ENCODE measurements at places on chromosomes 13 and 19. TPM values are rescaled to one million over a fixed set of nuclear protein-coding genes. Genes with fewer than 3 reads are reported as not detected.

GRCh38 chr13:49759503-49759902 is 33.0 kb downstream of the KPNA3 start:
- no peak for DNase-seq

The MIR17HG gene
- total RNA-seq = 4.1 TPM

DNA sequence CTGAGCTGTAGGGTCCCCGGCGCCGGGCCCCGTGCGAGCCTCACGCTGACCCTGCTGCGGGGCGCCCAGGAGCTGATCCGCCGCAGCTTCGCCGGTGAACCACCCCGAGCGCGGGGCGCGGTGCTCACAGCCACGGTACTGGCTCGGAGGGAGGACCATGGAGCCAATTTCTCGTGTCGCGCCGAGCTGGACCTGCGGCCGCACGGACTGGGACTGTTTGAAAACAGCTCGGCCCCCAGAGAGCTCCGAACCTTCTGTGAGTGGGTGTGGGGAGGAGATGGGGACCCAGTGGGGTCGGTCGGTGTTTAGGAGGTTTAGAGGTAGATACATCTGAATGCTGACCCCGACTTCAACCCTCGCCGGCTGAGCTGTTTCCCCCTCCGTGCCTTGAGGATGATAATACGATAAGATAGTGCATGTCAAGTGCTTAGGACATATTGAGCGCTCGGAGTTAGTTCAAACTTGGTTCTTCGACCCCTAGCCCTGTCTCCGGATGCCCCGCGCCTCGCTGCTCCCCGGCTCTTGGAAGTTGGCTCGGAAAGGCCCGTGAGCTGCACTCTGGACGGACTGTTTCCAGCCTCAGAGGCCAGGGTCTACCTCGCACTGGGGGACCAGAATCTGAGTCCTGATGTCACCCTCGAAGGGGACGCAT is 1.9 kb downstream of the ICAM5 start:
- DNase-seq = no peak

DNA sequence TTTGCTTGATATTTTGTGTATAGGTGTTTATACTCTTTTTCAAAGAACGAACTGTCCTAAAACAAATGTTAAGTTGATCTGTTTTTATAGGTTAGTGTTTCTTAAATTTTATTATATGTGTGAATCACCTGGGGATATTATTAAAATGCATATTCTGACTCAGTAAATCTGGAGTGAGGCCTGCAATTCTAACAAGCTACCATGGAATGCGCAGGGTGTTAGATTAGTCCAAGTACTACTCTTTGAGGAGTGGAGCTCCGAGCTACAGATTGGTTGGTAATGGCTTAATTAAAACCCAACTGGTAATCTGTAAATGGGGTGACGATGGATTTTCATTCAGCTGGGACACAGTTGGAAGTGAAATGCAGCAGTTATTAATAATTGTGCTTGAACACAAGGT is 214.1 kb upstream of the UFM1 start:
- DNase-seq = no peak

- DNase-seq = no peak
Measured at GRCh38 chr13:92346046-92346445, 880.6 kb upstream of the GPC6 start.

- no peak for DNase-seq
Measured at GRCh38 chr19:55232986-55233385, 4.4 kb upstream of the TMEM86B start.

The MEF2B gene
- 2.3 TPM for total RNA-seq

DNA sequence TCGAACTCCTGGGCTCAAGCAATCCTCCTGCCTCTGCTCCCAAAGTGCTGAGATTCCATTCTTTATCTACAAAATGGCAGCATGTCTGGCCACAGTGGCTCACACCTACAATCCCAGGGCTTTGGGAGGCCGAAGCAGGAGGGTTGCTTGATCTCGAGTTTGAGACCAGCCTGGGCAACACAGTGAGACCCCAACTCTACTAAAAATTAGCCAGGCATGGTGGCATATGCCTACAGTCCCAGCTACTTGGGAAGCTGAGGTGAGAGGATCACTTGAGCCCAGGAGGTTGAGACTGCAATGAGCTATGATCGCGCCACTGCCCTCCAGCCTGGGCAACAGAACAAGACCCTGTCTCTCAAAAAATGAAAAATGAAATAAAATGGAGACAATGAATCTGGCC is 6.1 kb downstream of the NAPA start:
- no peak for DNase-seq

DNA sequence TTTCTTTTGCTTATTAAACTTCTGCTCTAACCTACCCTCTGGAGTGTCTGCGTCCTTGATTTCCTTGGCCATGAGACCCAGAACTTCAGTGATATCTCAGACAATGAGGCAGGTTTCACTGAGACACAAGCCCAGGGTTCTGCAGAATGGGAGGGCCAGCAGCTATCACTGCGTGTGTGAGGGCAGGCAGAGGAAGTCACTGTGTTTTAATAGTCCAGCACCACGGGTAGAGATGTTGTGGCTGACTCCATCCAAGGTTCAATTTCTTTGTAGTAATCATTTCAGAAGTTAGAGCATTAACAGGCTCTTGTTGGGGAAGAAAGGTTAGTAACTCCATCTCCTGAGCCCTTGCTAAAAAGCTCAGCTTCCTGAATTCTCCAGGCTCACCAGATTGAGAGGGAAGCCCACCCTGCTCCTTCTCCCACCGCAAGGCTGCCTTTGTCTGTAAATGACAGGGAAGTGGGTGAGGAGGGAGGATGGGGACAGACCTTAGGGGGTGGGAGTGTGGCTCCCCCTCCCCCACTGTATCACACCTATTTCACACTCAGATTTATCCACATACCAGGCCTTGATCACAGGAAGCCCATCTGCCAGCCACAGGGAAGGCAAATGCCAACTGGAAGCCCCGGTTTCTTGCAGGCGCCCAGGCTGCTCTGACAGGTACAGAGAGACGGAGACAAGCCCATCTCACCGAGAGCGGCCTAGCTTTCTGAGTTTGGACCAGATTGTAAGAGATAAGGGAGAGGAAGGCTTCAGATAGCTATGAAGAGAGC is 2.1 kb downstream of the C19orf12 start:
- DNase-seq = no peak

The IQCN gene
- 1.6 TPM for total RNA-seq

GRCh38 chr13:22800526-22801401 is 380.0 kb upstream of the SGCG start:
- DNase-seq = no peak

All from Calu3 (cell line).